Right ventricle myocardium superior (tissue), 1 donor: ENCODE measurements at places on chromosomes 5 and 9.

GRCh38 chr5:79507251-79508205 is 6.4 kb downstream of the HOMER1 start:
- no peak for DNase-seq

DNA sequence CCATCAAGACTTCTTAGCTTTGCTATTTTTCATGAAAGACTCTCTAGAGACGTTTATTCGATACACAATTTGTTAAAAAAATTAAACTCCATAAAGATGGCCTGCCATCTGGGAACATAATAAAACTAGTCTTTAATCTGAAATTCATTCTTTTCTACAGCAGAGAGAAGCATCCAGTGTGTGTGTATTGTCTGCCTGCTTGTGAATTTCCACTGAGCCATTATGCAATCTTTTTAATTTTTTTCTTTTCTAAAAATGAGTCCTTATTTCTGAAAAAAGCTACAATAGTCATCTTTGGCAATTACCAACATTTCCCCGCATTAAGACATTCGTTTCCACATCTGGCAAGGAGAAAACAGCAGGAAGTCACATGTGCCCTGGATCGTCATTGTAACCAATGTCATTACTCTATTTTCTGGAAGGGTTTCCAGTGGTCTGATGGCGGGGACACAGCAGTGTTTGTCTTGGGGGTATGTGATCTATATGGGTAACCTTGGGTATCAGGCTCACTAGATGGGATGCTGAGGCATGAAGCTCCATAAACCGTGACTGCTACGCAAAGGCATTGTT is 263.1 kb downstream of the MSX2 start:
- DNase-seq: no peak

DNA sequence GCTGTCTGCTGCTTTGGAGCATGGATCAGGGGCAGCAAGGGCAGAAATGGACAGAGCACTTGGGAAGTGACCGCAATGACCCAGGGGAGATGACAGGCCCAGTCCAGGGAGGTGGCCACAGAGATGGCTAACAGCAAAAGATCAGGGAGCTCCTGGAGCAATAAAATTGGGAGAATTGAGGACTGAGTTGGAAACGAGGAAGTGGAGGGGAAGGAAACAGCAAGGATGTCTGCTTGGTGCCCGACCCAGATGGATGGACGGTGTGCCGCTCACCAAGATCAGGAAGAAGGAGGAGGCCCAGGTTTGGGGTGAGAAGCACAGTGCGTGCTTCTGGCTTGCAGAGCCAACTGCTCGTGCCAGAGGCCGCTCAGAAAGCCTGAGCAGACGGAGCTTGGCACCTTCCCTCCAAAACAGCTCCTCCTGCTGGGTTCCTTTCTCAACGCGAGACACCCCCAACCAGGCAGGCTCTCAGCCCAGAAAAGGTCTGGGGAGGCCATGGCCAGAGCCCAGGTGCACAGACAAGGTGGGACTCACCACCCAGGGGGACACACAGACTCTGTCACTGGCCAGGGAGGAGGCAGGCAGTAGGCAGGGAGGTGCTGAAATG is 1.7 kb upstream of the SLC34A1 start:
- DNase-seq: no peak

DNA sequence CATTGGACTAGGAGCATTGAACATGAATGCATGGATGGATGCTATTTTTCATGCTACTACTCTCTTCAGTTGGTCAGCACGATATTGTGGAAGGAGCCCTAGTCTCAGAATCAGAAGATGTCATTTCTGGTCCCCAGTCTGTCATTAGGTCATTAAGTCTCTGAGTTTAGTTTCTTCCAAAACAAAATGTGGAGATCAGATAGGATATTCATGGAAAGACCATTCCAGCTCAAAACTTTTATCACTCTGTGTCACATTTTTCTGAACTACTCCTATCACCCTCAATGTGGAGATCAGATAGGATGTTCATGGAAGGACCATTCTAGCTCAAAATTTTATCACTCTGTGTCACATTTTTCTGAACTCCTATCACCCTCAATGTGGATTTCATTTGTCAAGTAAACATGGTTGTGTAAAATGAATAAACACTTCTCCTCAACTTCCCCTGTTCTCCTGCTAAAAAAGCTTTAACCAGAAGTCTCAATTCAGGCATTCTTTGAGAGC is 296.8 kb downstream of the MRPS30 start:
- DNase-seq: no peak

GRCh38 chr9:112037281-112038016 is 137.6 kb downstream of the SUSD1 start:
- no peak for DNase-seq

DNA sequence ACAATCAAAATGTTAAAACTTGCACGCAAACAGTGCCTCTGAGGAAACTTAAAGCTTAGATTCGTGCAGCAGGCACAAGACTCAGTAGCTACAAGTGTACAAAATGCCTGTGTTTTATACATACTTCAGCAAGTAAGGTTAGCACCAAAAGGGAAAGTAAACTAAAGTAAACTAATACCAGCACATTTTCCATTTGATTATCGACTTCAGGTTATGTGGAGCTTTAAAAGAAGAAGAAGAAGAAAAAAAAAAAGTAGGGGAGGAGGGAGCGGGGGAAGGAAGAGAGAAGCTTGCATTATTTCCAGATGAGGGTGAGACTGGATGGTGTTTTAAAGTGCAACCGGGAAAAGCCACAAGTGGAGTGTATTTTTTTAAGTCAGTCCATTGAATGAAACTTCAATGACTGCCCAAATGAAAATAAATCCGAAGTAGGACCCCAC is 596 bp upstream of the ADAMTS6 start:
- no peak for DNase-seq

GRCh38 chr9:86721843-86722705 is 225.2 kb downstream of the GAS1 start:
- DNase-seq: no peak

DNA sequence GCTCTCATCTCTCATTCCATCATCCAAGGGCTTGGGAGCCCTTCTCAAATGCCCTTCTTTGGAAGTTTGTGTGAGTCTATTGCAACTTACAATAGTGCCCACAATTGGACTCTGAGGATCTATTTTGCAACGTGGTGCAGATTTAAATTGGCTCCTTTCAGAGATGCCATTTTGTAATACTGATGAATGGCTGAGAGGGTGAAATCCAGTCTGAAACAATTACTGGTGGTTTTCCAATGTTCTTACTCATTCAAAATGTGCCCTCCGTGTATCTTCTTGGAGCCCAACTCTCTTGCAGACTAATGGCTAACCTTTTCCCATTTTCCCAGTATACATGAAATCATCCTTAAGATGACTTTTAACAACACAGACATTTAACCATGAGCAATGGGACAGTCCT is 6.1 kb downstream of the ZNF462 start:
- DNase-seq: no peak

DNA sequence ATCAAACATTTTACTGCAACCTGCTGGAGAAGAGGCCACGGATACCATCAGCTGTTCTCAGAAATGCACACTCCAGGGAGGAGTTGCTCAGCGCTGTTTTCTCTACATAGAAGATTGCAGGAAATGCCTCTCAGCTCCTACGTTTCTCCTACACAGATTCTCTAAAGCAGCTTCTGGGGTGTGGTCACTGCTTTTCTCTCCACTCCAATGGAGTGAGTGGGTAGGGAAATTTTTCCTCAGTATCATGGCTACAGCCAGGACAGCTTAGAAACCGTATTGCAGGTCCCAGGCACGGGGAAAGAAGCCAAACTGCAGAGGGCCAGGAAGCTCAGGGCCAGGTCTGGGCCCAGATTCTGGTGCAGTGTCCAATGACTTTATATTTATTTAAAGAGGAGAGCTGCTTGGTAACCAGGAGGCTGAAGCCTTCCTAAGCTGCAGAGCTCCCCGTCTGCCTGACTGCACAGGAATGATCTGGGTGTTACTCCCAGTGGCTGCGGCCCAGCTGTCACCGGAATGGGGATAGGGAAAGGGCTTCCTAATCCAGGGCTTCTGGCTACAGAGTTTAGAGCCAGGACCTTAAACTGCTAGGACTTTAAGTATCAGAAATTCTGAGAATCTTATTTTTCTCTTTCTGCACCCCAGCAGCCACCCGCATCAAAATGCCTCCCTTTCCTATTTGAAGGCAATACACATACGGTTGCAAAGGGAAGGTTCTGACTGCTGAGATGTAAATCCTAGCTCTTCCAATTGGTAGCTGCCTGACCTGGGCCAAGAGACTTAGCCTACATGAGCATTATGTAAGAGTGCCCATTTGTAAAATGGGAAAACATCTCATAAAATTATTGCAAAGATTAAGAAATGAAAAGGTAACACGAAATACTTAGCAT is 1.4 kb upstream of the SPTAN1 start:
- peak; percentile 50 for DNase-seq

DNA sequence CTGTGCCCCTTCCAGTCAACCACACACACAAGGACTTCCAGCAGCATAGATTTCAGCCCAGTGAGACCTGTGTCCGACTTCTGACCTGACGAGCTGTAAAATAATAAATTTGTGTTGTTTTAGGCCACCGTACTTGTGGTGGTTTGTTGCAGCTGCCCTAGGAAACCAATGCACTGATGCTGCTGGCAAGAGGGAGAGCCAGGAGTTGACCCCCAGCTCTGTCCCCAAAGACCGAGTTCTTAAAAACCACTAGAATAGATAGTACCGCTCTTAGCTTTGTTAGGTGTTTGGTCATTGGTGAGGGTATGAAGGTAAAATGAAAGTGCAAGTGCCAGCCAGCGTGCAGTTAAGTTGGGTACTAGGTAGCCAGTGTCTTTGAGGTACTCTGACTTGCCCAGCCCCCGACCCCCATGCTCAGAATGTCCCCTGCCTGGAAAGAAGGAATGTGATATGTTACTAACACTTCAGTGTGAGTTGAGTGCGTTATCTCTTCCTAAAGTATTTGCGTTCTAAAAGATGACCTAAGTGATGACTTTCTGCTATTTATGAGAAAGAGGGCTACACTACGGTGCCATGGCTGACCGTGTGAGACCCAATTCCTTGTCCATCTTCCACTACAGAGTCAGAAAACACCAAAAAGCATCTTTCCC is 185.6 kb downstream of the AOPEP start:
- no peak for DNase-seq

DNA sequence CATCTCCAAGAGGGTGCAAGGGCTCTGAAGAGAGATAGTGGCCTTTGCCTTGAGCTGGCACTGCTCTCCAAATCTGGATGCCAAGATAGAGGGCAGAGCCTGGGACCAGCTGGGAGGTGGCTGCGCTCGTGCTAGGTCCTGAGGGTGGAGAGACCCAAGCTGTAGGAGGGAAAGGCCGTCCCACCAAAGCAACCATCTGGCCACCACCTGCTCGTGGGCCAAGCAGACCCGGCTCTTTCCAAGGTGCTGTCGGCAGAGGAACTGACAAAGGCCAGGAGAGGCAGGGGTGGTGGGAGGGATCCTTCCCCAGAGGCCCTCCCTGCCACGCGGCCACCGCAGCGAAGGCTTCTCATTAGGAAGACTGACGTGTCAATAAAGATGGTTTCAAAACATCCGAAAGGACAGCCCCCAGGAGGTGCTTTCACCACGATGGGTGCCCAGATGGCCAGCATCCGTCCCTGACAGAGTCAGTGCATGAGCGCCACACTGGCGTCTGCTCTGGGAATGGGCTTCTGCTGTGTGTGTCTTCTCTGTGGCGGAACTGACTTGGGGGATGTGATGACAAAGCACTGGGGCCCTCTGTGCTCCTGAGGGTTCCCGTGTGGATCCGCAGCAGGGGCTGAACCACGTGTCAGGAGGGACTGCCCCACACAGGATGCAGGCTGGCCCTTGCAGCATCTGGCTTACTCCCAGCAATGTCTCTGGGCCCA is 213.5 kb downstream of the FANCC start:
- peak; percentile 50 for DNase-seq

GRCh38 chr5:158802941-158803341 is 296.8 kb downstream of the EBF1 start:
- no peak for DNase-seq

DNA sequence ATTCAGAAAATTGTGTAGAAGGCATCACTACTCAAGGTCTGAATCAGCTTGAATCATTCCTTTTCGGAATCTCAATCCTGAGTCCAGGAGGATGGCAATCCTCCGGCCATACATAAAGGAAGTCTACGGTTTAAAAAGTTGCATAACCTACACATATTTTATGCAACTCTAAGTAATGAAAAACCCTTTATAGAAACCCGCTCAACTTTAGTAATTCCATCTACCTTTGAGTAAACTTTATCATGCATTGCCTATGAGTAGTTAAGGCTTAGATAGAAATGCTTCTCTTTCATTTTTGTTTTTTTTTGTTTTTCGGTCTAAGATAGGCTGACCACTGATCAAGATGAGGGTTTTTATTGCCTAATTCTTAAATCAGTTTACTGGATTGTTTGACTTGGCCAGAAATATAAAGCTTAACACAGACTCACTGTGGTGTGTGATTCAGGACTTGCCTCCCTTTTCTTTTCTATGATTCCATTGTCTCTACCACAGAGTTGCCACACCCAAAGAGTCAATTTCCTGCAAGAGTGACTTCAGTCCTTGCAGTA is 85.0 kb downstream of the LURAP1L start:
- DNase-seq: no peak

- DNase-seq: no peak
Measured at GRCh38 chr5:34609951-34610441, 46.1 kb upstream of the RAI14 start.

- no peak for DNase-seq
Measured at GRCh38 chr9:134724912-134725604, 83.5 kb downstream of the COL5A1 start.

DNA sequence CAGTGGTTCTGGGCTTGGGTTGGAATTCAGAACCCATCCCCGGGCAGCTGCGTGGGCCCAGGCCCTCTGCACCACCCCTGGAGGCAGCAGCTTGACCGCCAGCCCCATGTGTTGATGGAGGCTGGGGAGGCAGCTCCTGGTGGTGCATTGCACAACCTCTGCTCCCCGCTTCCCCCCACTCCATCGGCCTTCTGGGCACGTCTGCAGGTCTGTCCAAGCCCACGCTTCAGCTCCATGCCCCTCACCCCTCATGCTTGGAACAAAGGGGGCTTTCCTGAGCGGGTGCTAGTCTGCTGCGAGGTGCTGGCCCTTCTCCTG is 1.4 kb downstream of the NCS1 start:
- DNase-seq: no peak

- no peak for DNase-seq
Measured at GRCh38 chr5:68682400-68683160, 411.2 kb upstream of the SLC30A5 start.

DNA sequence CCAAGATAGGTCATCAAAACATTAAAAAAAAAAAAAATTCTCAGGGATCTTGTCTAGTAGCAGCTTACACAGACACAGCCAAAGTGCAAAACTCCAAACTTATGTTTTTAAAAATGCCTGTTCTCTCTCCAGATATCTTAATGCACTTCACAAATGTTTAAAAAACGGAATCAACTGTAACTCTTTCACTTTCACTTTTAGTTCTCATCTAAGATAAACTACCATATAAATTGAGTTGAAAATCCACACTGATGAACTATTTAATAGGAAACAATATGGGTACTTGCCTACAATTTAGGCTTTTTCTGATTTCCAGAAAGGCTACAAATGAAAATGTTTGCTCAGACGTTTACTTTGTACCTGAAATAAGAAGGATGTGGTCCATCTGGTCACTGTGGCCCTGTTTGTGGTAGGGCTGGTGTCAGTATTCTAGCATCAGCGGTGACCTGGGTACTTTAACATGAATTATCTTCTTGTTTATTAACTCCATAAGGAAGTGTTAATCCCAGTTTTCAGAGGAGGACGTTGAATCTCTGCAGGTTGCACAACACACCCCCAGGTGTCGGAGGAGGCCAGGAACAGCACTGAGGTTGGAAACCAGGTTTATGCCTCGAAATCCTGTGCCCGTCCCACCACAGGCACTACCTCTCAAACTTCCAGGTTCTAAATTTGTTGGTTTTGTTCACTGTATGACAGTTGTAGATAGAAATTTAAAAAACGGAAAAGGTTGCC is 13.3 kb upstream of the LPCAT1 start:
- DNase-seq: no peak
